ENCODE measurements at places on chromosomes 7 and 10.
A peak's percentile ranks its signal among the peaks of the same experiment; 100 is the strongest.

GRCh38 chr10:114095559-114096337 lies 52.1 kb downstream of the ADRB1 start:
- DNase-seq = no peak

DNA sequence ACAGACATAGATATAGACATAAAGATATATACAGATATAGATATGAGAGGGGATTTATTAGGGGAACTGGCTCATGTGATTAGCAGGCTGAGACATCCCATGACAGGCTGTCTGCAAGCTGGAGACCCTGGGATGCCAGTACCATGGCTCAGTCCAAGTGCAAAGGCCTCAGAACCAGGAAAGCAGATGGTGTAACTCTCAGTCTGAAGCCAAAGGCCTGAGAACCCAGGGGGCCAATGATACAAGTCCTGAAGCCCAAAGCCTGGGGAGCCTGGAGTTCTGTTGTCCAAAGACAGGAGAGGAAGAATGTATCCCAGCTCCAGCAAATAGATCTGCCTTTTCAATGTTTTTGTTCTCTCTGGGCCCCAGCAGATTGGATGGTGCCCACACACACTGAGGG lies 5.5 kb downstream of the NCOA4 start:
- no peak for DNase-seq

DNA sequence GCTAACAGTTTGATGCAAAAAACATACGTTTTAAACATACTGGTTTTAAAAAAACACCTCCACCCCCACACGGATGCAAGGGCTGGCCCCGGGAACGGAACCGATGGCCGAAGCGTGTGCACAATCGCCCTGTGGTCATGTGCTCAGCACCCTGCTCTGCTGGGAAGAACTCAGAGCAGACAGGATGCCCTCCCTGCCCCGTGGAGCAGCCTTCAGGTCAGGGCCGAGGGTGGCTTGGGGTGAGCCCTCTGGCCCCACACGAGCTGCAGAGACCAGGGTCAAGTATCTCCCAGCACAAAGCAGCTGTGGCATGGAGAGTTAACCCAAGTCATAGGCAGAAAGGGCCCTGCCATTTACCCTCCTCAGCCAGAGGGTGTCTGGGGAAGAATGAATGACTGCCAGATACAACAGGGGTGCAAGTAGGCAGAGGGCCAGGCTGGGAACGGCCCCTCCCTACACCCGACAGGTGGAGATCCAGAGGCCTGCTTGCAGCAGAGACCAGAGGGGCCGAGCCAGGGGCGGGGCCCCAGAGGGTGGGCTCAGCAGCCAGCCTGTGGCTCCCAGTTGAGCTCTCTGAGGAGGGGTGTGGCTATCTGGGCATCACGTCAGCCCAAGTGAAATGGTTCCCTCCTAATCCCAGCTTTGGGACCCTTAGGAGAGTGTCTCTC lies 56.8 kb downstream of the ZRANB1 start:
- DNase-seq = no peak

DNA sequence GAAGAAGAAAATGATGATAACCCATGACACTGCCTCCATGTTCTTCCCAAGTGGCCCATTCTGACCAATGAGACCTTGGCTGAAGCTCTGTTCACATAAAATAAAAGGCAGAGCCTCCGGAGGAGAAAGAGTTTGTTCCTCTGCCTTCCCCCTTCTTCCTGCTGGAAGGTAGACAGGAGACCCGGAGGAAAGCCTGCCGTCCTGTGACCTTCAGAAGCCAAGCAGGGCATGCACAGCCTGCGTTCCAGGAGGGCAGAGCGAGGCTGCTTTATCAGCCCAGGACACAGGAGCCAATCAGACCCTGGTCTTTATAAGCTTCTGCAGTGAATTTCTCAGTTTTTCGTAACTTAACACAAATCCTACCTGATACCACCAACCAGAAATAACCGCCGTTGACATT lies 8.6 kb upstream of the GRID1 start:
- DNase-seq = no peak

DNA sequence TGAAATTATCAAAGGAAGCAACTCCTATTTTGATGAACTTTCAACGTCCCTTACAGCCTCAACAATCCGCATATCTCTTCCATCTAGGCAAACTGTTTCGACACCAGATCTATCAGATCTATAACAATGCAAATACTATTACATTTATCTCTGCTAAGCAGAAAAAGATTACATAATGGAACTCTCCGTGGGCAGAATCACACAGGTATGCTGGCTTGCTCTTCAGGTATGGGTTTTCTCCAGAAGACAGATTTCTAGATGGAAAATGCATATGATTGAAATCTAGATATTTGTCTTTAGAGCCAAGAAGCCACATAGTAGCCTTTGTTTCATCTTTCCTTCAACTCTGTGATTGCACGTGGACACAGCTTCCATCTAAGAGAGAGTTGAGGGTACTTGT lies 38.6 kb downstream of the ADAM12 start:
- no peak for DNase-seq

DNA sequence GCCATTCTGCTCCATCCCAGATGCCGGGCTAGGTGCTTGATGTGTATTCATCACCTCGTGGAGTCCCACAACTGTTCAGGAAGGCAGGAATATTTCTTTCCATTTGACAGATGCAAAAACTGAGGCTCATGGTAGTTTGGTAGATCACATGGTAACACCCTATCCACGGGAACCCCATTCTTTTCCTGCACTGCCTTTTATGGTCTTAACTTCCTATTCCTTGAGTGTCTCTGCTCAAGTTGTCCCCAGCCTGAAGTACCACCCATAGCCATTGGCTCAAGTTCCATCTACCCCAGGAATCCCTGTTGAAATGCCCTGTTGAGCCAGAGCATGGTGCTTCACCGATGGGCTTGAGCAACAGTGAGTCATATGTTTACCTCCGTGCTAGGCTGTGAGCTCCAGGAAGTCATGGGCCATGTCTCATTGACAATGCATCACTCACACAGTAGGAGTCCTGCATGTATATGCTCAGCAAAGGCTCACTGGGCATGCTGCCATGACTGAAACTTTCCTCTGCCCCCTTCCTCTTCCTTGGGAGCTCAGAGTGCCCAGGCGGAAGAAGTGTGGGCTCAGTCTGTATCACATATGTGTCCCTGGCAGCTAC lies 71.7 kb upstream of the ADAM12 start:
- DNase-seq = peak; percentile 64

- DNase-seq = no peak
Measured at GRCh38 chr10:18293536-18294510, 153.6 kb downstream of the CACNB2 start.

- DNase-seq = no peak
Measured at GRCh38 chr10:103653581-103654037, 160.1 kb downstream of the NEURL1 start.

DNA sequence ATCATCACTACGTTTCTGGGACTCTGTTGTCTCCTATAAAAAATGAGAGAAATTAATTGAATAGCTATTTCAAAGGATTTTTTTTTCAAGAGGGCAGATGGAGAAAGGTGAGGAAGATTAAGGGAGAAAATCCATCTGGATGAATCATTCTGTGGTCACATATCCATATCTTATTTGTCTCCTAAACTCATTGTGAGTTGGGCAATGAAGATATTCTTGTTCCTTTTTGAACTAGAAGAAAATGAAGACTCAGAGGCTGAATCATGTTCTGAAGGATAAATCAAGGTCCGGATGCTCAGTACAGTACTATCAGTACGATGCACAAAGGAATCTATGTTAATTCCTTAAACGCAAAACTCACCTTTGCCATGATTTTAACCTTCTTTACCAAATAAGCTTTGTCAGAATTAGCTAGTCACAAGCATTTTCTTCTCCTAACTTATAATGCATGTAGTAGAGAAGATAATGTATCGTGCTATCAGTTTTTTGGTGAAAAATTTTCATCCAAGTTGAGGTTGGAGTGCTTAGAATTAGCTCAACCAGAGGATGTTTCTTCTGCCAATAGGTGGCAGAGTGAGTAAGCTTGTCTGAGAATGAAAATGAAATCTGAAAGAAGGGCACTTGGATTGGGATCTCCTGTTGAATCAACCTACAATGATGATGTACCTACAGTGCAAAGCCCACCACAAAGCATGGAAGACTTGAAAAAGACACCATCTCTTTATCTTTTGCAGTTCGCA lies 446.9 kb downstream of the KIF20B start:
- peak; percentile 1 for DNase-seq

DNA sequence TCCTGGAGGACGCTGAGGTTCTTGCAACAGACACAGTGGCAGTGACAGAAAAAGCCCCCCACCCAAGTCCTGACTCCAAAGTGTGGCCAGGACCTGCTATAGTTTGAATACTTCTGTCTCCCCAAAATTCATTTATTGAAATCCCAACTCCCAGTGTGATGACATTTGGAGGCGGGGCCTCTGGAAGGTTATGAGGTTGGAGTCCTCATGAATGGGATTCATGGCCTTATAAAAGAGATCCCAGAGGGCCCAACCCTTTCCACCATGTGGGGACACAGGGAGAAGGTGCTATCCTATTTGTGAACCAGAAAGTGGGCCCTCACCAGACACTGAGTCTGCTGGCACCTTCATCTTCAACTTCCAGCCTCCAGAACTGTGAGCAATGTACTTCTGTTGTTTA lies 18.3 kb downstream of the ANXA11 start:
- DNase-seq = no peak

- DNase-seq = no peak
Measured at GRCh38 chr10:86221442-86222335, 144.9 kb downstream of the GRID1 start.

Measured in HTR-8/SVneo (cell line).